Right atrium auricular region (tissue), 2 donors: ENCODE measurements at places on chromosomes 16 and 17.

DNA sequence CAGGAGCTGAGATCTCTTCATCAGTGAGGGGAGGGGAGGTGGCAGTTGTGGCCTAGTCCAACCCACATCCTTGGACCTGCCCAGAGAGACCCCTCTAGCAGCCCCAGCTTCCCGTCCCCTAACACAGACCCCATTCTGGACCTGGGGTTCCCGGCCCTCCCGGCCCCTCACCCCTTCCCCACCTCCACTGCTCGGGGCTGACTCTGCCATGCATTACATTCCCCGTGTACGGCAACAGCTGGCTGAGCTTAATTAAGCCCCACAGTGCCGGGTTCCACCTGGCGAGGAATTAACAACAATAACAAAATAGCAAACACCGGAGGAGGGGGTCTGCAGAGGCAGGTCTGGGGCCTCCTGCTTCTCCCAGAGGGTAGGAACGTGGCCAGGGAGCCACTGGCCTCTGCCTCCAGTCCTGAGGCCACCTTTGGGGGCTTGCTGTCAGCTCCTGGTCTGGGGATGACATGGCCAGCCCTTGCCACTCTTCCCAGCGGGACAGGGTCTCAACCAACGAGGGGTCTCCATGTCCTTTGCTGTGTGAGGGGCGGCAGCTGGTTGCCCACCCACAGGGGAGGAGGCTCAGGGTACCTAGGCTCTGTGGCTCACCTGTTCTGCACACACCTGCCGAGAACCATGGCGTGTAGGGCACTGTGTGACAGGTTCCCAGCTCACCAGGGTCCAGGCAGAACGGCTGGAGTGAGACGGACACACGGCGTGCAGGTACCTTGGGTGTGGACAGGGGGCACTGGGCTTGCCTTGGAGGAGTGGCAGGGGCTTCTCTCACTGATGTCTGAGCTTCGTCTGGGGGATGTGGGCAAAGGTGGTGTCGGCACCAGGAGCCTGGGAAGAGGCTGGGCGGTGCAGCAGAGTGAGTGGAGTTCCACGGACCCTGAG, 46.9 kb upstream of the CBFA2T3 start:
- DNase-seq: no peak

DNA sequence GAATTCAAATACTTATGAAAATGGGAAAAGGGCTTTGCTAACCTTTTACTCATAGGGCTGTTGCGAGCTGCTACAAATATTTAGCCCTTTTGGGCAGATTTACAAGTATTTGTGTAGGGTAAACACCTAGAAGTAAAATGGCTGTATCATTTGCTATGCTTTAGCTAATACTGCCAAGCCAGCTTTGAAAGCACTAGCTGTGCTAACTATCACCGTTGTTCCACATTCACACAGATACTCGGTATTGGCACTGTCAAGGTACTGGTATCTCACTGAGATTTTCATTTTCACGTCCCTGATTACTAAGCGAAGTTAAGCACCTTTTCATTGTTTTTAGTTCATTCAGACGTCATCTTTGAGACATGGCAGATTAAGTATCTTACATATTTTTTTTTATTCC, 84.8 kb downstream of the GLG1 start:
- DNase-seq: no peak

DNA sequence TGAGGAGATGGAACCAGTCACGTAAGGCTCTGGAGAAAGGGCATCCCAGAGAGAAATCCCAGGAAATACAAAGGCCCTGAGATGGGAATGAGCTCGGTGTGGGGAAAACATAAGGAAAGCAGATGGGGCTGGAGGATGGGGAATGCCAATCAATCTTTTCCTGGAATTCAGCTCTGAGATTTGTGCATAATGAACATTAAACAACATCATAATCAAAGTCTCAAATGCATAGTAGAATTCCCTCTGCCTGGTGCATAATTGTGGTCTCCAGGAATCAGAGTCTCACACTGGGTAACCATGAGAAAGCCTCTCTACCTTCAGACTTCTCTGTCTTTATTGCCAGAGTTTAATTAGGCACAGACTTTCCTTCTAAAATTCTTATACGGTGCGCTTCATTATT, 30.8 kb downstream of the OTOA start:
- DNase-seq: no peak

DNA sequence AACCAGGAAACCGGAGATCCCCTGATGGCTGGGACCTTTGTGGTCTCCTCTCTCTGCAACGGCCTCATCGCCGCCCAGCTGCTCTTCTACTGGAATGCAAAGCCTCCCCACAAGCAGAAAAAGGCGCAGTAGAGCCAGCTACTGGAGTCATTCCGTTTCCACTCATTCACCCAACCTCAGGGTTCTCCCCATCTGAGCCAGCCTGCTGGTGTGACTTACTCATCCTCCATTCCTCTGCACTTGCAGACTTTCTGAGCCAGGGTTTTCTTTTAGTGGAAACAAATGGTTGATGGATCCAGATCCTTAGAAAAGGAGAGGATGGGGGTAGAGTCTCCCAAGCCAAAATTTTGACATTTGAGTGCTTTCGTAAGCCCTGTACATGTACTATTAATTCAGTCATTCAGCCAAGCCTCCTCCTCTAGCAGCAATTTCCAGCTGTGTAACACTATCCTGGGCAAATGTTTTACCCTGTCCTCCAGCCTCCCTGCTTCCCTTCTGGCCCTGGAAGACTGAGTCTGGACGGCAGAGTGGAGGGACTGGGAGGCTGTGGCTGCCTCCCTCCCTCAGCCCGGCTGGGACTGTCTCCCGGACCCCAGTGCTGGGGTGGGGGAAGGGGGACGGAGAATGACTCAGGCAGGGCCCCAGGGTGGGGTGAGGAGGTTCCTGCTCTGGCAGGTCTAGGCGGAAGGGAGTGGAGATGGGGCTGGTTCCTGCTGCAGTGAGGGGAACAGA, 2.3 kb downstream of the SOX15 start:
- DNase-seq: no peak
